Chondrocyte (in vitro differentiated cells): ENCODE measurements at places on chromosomes 5 and 9. TPM values are rescaled to one million over a fixed set of nuclear protein-coding genes. Genes with fewer than 3 reads are reported as not detected.

DNA sequence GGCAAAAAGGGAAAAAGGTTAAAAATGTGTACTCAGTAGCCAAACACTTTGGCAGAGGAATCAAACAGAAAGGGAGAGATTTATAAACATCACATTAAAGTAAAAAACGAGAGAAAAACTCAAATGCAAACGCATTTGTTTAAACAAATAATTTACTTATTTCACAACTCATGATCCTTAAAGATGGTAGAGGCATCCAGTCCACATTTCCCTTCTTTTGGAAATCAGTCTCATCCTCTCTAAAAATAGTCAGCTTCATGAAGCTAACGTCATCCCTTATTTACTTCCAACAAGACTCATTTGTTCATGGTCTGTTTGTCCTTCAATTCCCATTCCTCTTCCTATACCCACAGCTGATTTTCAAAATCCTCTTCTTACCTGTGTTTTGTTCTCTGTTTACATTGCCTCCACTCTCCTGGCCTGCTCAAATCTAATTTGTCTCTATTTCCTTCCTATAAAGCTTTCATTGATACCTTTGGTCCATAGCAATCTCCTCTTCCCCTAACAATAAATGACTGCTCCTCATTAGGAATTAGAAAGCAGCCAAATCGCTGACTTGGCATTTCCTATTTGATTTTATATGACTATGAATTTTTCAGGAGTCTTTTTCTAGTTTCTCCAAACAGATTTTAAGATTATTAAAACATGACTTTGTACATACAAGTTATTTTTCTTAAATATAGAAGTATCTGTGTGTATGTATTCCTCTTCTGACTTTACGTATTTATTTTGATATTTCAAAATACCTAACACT is 805.3 kb downstream of the TLE1 start:
- no peaks in the 10 kb centered on the region for H3K36me3 ChIP-seq
- no peak overlapping the region for H3K4me3 ChIP-seq

- no peak overlapping the region for H3K27ac ChIP-seq
- peaks cover 14% of the 10 kb centered on the region for H3K4me1 ChIP-seq
- H3K4me3 ChIP-seq = no peak overlapping the region
- H3K36me3 ChIP-seq = no peaks in the 10 kb centered on the region
- H3K27me3 ChIP-seq = no peaks in the 10 kb centered on the region
Measured at GRCh38 chr5:94903726-94904125, 285.3 kb downstream of the SLF1 start.

- no peak for DNase-seq
- peaks cover 57% of the 10 kb centered on the region for H3K4me1 ChIP-seq
- no peaks in the 10 kb centered on the region for H3K27me3 ChIP-seq
- no peak overlapping the region for H3K4me3 ChIP-seq
Measured at GRCh38 chr9:37965116-37965515, 61.2 kb upstream of the SLC25A51 start.

PLAC8L1 gene
- total RNA-seq = 0.59 to 0.97 TPM (median 0.94 TPM) in 3 replicates

DNA sequence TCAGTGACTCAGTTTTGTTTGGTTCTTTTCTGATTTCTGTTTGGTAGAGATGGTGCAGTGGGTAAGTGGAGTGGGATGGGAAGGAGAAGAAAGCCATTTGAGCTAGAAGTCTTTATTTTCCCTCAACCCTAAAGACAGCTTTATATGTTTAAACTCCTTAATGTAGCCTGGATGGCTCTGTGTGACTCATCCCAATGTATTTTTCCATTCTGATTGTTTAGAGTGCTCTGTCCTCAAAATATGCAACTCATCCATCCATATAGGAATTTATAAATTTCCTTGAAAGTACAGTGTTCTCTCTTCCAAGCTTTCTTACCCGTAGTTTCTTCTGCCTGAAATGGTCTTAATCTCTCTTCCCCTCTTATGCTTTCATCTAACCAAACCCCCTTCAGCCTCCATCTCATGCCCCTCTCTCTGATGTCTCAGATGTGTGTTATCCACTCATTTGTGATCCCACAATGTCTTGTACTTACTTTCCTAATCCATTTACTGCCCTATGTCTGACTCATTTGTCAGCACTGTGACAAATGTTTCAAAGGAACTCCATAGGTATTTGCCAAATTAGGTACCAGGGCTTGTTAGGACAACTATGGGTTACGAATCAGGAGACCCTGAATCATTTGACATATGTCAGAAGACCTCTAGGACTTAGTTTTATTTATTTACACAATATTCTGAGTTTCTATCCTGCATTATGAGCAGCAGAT is 217.5 kb upstream of the SGCD start:
- peaks cover 7% of the 10 kb centered on the region for H3K27me3 ChIP-seq
- no peaks in the 10 kb centered on the region for H3K36me3 ChIP-seq
- no peak overlapping the region for H3K27ac ChIP-seq
- DNase-seq = no peak
- H3K4me1 ChIP-seq = no peaks in the 10 kb centered on the region
- no peak overlapping the region for H3K4me3 ChIP-seq

ZNF879 gene
- total RNA-seq = 2.9 to 4.2 TPM (median 4.1 TPM) in 3 replicates

DNA sequence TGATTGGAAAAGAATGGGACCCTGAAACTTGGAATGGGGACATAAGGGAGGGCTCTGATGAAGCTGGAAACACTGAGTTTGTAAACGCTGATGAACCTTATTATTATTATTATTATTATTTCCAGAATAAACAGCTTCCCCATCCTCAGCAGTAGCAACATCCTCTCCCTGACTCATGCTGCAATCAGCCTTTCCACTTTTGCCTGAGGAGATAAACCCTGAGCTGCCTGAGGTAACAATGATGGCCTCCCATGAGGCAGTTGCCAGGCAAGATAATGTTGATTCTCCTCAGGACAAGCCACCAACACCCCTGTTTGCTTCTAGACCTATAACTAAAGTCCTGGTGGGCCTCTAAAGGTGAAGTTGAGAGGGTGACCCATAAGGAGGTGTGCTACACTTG is 139.2 kb upstream of the ATP10B start:
- H3K4me1 ChIP-seq = no peaks in the 10 kb centered on the region
- no peaks in the 10 kb centered on the region for H3K36me3 ChIP-seq
- H3K27ac ChIP-seq = no peak overlapping the region
- no peak overlapping the region for H3K4me3 ChIP-seq

TEK gene
- total RNA-seq = 0.89 to 2.8 TPM (median 2.7 TPM) in 3 replicates

GRCh38 chr9:16396389-16396788 is 474.1 kb downstream of the BNC2 start:
- H3K4me3 ChIP-seq = no peak overlapping the region
- no peak overlapping the region for H3K27ac ChIP-seq
- no peaks in the 10 kb centered on the region for H3K27me3 ChIP-seq
- DNase-seq = no peak
- no peaks in the 10 kb centered on the region for H3K36me3 ChIP-seq
- peaks cover 6% of the 10 kb centered on the region for H3K4me1 ChIP-seq

ADGRD2 gene
- total RNA-seq = not detected in 3 replicates

DNA sequence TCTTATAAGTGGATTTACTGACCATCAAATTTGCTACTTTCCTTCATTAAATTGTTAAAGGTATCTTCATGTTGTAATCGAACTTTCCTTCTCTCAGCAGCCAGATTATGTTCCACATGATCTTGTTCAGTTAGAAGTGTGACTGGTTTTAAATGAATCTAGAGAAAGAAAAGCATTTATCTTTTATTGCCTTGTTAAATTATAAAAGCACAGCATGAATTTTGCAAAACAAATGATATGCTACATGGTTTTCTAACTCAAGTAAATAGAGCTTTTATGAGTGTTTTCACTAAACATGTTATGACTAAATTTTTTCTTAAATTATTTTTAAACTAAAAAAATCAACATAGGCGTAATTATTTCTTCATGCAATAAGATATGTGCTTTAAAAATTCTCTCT is 34.1 kb downstream of the ACOT12 start:
- DNase-seq = no peak
- H3K27me3 ChIP-seq = peaks cover 2% of the 10 kb centered on the region
- H3K4me1 ChIP-seq = no peaks in the 10 kb centered on the region
- no peak overlapping the region for H3K4me3 ChIP-seq
- no peak overlapping the region for H3K27ac ChIP-seq

- no peaks in the 10 kb centered on the region for H3K4me1 ChIP-seq
- no peak overlapping the region for H3K4me3 ChIP-seq
- no peak overlapping the region for H3K27ac ChIP-seq
- peaks cover 4% of the 10 kb centered on the region for H3K27me3 ChIP-seq
- H3K36me3 ChIP-seq = no peaks in the 10 kb centered on the region
Measured at GRCh38 chr9:64773491-64773931, 511.5 kb downstream of the FOXD4L5 start.

- H3K36me3 ChIP-seq = no peaks in the 10 kb centered on the region
- no peaks in the 10 kb centered on the region for H3K4me1 ChIP-seq
Measured at GRCh38 chr5:176134529-176135223, 103.5 kb upstream of the SIMC1 start.

NUTM2F gene
- total RNA-seq = 0.10 TPM in 1 of 3 replicates, not detected in the others

DNA sequence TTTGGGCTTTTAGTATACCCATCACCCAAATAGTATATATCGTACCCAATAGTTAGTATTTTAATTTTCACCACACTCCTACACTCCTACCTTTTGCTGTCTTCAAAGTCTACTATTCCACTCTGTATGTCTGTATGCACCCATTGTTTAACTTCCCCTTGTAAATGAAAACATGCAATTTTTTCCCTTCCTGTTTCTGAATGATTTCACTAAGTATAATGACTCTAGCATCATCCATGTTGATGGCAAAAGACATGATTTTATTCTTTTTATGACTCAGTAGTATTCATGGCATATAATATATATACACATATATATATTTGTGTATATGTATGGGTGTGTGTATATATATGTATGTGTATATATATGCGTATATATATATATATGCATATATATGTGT is 63.1 kb upstream of the FAM174A start:
- no peak overlapping the region for H3K27ac ChIP-seq
- peaks cover 5% of the 10 kb centered on the region for H3K27me3 ChIP-seq
- no peak overlapping the region for H3K4me3 ChIP-seq

NUP155 gene
- 19.3 to 26.1 TPM (median 19.3 TPM) in 3 replicates for total RNA-seq

DNA sequence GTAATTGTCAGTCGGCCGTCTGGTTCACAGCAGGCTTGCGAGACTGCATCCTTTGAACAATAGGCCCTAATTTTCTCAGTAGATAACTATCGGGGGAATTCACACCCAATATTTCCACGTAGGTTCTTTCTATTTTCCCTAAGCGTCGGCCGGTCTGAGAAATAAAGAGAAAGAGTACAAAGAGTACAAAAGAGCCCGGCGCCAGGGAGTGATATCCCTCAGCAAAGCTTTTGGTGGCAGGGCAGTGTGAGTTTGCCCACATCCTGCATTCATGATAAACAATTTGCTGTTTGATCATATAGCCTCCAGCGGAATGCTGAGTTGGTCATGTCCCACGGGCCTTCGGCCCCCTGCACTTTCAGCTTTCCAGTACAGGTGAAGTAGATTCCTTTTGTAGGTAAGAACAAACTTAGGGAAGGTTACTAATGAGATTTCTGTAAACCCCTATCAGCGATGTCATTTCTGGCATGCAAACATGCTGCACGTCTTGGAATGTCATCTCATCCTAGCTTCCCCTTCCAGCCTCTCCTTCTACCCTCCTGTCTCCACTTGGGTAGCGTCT is 4.7 kb upstream of the PTGR1 start:
- H3K36me3 ChIP-seq = no peaks in the 10 kb centered on the region
- H3K27me3 ChIP-seq = peaks cover 2% of the 10 kb centered on the region
- no peak overlapping the region for H3K4me3 ChIP-seq
- H3K27ac ChIP-seq = no peak overlapping the region

- H3K4me1 ChIP-seq = peaks cover 4% of the 10 kb centered on the region
- no peak overlapping the region for H3K27ac ChIP-seq
- H3K4me3 ChIP-seq = no peak overlapping the region
- H3K27me3 ChIP-seq = peaks cover 3% of the 10 kb centered on the region
- peaks cover 5% of the 10 kb centered on the region for H3K36me3 ChIP-seq
Measured at GRCh38 chr5:38613490-38613889, 57.0 kb upstream of the LIFR start.

DNA sequence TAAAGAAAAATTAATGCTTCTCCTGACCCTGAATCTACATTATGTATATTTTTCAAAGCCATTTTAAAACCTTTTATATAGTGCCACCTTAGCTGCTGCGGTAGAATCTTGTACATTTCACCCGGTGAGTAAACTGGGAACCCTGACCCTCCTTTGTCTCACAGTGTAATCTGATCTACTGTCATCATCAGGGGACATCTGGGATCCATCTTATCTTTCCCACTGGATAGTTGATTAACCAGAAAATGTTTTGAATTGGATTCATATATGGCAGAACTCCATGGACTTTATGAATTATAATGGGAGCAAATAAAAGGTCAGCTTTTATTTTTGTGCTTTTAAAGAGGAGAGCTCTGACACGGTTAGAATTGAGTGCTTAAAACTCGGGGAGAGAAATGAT is 95.0 kb downstream of the ADAMTSL1 start:
- no peak overlapping the region for H3K4me3 ChIP-seq
- H3K36me3 ChIP-seq = no peaks in the 10 kb centered on the region

- no peaks in the 10 kb centered on the region for H3K4me1 ChIP-seq
- no peak overlapping the region for H3K27ac ChIP-seq
- DNase-seq = no peak
- H3K27me3 ChIP-seq = peaks cover 8% of the 10 kb centered on the region
- H3K4me3 ChIP-seq = no peak overlapping the region
- no peaks in the 10 kb centered on the region for H3K36me3 ChIP-seq
Measured at GRCh38 chr9:10052916-10053315, 559.9 kb downstream of the PTPRD start.

ZDHHC11B gene
- 0.17 TPM in 1 of 3 replicates, not detected in the others for total RNA-seq

- H3K27ac ChIP-seq = no peak overlapping the region
- H3K4me1 ChIP-seq = peaks cover 13% of the 10 kb centered on the region
- no peak for DNase-seq
- peaks cover 2% of the 10 kb centered on the region for H3K36me3 ChIP-seq
Measured at GRCh38 chr5:174410716-174411478, 313.5 kb upstream of the MSX2 start.

- DNase-seq = no peak
- no peaks in the 10 kb centered on the region for H3K36me3 ChIP-seq
- no peak overlapping the region for H3K4me3 ChIP-seq
- H3K4me1 ChIP-seq = peaks cover 1% of the 10 kb centered on the region
- H3K27me3 ChIP-seq = no peaks in the 10 kb centered on the region
Measured at GRCh38 chr5:74938250-74938933, 72.2 kb upstream of the FAM169A start.

DNA sequence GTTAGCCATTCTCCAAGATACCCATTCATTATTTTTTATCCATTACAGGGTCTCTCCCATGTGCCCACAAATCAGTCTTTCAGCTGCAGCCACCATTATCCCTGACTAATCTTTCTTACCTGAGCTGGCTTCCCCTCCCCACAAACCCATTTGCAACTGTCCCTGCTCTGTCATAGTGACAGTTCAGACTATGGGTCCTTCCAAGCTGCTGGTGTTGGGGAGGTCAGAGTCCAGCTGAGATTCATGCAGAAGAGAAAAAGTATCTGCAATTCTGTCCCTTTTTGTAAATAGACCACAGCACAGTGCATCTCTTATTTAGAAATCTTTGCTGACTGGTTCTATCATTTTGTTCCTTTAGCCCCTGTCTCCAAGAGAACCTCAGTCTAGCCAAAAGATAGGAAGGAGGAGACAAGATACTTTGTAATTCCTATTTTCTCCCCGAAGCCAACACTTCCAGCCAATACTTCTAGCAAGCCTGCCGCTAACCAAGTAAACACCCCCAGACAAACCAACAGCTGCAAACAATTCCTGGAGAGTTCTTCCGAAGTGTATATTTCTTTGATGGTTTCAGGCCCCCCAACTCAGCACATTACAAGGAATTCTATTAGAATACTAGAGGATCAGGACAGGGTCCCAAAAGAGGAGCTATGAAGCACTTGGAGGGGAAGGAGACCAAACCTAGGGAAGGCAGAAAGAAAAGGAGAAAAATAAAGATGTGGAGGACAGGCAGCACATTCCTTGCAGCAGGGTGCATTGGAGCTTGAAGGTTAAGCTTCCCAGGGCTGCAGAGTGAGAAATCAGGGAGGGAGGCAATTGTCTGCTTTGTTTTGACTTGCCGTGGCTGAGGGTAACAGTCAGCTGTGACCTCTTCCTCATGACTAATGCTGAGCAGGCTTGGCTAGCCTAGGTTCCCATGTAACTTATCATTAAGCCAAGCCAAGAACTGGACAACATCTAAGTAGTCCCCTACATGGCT is 148.5 kb downstream of the SGCD start:
- H3K36me3 ChIP-seq = no peaks in the 10 kb centered on the region
- H3K4me3 ChIP-seq = no peak overlapping the region
